ENCODE measurements at places on chromosomes 5 and 9.

DNA sequence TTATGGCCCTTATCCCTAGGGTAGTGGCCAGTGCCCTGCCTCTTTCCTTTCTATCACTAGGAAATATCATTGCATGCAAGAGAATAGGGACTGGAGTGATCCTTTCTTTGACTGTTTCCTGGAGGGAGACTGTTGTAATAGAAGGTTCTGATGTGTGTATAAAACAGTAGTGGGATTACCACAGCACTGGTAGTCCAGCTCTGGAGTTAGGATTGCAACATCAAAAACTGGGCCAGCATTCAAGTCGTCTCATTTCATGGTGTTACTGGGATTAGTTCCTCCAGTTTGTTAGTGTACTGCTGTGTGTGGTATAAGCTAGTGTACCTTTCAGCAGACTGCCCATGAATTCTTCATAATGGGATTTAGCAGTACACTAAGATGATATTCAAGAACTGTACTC is 45.8 kb downstream of the KIAA1958 start:
- no peak for ATAC-seq
- H3K27ac ChIP-seq: no peak overlapping the region
- no peaks in the 10 kb centered on the region for H3K27me3 ChIP-seq
- peaks cover under 1% of the 10 kb centered on the region for H3K36me3 ChIP-seq

DNA sequence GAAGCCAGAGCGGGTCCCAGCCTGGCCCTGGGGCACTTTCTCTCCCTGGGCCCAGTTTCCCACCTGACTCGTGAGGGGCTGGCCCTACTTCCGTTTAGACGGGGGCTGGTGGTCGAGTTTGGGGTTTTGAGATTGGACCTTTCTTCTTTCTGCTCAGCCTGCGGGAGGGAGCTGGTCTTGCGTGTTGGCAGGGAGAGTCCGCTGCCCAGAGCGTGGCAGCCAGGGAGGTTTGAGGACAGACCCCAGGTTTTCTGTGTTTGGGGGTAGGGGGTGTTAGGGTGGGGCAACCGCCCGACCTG is 6.0 kb upstream of the PITX1 start:
- H3K4me3 ChIP-seq: no peak overlapping the region
- no peaks in the 10 kb centered on the region for H3K36me3 ChIP-seq
- peaks cover 92% of the 10 kb centered on the region for H3K27me3 ChIP-seq
- H3K4me1 ChIP-seq: peaks cover 19% of the 10 kb centered on the region
- H3K27ac ChIP-seq: no peak overlapping the region
- ATAC-seq: no peak

DNA sequence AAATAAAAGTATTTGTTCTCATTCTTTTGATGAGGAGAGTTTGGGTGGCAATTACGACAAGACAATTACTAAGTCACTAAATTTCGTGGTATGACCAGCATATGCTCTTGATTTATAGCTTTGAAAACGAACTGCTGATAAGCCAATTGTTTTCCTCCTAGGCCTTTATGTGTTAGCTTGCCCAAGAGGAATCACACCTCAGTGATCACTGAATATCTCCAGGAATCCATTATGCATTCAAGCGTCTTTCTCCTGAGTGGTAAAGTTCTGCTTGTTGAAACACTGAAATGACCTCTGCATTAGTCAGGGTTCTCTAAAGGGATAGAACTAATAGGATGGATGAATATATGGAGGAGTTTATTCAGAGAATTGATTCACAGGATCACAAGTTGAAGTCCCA is 677.7 kb upstream of the MEF2C start:
- no peak for ATAC-seq
- no peaks in the 10 kb centered on the region for H3K4me1 ChIP-seq

- peaks cover 6% of the 10 kb centered on the region for H3K4me1 ChIP-seq
- ATAC-seq: no peak
- H3K27ac ChIP-seq: peak overlapping the region; percentile 48
- no peak overlapping the region for H3K4me3 ChIP-seq
Observed at GRCh38 chr5:137621861-137622823, 113.7 kb downstream of the KLHL3 start.

DNA sequence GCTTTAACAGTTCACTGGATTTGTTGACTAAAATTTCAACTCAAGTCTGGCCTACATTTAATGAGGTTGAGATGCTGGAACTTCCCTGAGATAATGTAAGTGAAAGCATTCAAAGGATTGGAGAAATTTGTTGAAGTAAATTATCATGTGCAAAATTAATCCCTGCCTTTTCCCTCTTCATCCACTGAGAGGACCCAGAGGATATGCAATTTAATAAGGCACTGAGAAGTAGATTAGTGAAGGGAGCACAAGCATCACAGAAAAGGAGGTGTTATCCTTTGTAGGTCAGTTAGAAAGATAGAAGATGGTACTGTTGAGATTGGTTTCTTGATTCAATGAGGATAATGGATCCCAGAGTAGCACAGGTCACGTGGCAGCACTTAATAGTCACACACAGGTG is 42.6 kb upstream of the ANKRD31 start:
- no peaks in the 10 kb centered on the region for H3K4me1 ChIP-seq
- peaks cover 8% of the 10 kb centered on the region for H3K27me3 ChIP-seq
- H3K4me3 ChIP-seq: no peak overlapping the region
- no peaks in the 10 kb centered on the region for H3K36me3 ChIP-seq
- no peak overlapping the region for H3K27ac ChIP-seq
- ATAC-seq: no peak

- H3K27me3 ChIP-seq: peaks cover 9% of the 10 kb centered on the region
- H3K4me1 ChIP-seq: peaks cover 25% of the 10 kb centered on the region
- H3K4me3 ChIP-seq: no peak overlapping the region
- peaks cover 6% of the 10 kb centered on the region for H3K36me3 ChIP-seq
Observed at GRCh38 chr9:78146241-78146640, 89.6 kb upstream of the CEP78 start.
